ENCODE measurements at places on chromosomes 13 and 19.

DNA sequence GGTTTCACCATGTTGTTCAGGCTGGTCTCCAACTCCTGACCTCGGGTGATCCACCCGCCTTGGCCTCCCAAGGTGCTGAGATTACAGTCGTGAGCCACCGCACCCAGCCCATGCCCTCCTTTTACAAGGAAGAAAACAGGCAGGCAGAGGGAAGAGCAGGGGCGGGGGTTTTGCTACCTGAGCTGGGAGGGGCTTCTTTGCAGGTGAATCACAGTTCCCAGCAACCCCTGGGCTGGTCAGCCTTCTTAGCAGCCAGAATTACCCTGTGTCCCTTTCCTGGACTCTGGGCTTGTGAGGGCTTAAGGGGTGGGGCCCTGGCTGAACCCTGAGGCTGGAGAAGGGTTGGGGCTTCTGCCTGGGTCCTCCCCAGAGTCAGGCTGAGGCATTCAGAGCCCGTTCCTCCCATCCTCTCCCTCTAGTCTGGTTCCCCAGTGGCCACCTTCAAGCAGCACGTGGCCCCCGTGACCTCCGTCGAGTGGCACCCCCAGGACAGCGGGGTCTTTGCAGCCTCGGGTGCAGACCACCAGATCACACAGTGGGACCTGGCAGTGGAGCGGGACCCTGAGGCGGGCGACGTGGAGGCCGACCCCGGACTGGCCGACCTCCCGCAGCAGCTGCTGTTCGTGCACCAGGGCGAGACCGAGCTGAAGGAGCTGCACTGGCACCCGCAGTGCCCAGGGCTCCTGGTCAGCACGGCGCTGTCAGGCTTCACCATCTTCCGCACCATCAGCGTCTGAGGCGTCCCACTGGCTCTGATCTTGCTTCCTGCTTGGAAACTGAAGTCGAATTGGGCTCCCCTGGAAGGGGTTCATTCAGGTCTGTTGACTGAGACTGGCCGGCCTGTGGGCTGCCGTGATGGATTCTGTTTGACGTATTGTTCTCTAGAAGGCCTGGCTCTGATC lies 2.8 kb upstream of the KCNJ14 start:
- no peak for DNase-seq

- DNase-seq = peak; percentile 63
Observed at GRCh38 chr13:109840201-109840892, 54.0 kb upstream of the IRS2 start.

DNA sequence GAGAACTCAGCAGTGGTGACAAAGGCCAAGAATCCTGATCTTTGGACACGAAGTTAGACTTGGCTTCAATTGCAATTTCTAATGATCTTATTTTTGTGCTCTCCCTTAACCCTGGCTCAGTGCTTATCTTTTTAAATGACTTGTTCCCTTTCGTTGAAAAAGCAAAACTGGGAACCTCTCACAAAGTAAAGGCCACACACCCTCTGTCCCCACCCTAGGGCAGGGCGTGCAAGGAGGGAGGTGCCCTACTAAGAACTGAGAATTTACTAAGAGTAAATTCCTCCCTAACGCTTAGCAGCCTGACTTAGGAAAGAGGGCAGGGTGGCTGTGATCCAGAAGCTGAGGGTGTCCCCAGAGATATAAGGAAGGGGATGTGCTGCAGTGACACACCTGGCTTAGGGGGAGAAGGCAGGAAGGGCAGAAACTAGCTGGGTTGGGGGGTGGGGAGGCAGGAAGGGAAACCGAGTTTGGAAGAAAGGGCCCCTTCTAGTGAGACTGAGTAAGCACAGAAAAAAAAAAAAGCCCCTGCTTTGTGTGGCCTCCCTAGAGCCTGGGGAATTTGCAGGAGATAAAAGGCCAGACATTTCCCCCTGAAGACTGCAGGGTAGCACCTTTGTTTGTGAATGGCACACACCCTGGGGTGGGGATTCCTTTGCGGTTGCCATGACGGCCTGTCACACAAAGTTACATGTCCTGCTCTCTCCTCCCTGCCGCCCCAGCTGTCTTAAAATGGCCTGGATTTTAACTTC lies 435.1 kb downstream of the EFNB2 start:
- DNase-seq = no peak

GRCh38 chr13:48304143-48304876 lies 759 bp downstream of the RB1 start:
- no peak for DNase-seq

- no peak for DNase-seq
Observed at GRCh38 chr13:40355126-40355724, 311.2 kb downstream of the FOXO1 start.

DNA sequence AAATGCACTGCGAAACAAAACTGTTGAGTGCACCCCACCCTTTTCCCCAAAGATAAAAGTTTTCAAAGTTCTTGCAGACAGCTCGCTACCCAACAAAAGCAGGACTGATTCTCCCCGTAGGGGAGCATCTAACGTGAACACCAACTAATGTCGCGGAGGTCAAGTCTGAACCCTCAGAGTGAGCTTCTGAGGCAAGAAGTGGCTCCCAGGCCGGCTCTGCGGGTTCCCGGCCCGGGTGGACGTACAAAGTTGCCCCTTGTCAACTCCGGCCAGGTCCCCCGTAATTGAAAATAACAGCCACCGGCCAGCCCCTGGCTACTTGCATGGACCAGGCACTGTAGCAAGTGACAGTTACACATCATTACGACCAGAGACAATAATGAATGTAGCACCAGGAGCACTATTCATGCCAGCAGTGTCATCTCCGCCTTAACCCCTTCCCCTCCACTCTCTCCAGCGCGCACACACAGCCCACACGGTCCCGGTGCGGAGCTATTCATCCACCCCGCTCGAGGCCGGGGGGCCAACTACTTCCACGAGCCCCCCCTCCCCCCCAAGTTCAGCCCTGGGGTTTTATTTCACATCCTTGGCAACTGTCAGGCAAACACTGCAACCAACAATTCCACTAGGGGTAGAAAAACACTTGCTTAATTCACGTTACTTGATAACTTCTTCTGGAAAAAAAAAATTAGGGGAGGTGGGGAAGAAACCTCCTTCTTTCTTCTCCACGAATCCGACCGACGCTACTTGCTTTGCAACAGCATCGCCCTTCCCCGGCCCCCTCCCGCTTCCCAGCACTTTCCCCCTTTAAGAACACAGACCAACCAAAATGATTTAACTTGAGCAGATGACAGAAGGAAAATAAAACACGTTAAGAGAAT lies 1.2 kb downstream of the KLF12 start:
- DNase-seq = no peak
